Dermis microvascular lymphatic vessel endothelial cell (primary cell): ENCODE measurements at places on chromosomes 4 and X. TPM values are rescaled to one million over a fixed set of nuclear protein-coding genes. Genes with fewer than 3 reads are reported as not detected.

DNA sequence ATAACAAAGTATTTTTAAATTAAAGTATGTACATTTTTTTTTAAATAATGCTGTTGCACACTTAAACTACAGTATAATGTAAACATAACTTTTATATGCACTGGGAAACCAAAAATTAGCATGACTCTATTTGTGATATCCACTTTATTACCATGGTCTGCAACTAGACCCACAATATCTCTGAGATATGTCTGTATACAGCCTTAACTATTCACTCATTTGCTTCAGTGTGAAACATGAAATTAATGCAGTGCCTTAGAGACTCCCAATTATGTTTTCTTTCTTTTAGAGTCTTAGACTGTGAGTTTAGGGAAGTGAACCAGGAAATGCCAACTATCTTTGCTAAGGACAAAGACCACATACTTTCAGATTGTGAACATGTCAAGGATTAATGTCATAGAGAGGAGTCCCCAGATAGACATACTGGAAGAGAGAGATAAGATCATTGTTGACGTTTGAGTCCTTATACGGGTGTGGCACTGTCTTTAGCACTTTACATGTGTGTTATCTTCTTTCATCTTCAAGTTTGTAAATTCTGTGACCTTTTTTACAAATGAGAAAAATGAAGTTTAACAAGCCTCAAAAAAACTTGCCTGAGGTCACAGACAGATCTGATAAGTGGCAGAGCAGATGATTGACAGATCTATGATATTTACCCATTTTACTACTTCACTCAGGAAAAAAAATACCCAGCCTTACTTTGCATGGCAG, 23.2 kb downstream of the CXorf58 start:
- DNase-seq = no peak

The RS1 gene
- not detected in 2 replicates for total RNA-seq

GRCh38 chrX:41148553-41148952, 63.3 kb downstream of the USP9X start:
- peak; percentile 53 for DNase-seq

- DNase-seq = no peak
Observed at GRCh38 chrX:71618303-71618721, at the start of gene CXCR3. Gene CXCR3, minus strand, starts transcription at chrX:71618511. Its CDS starts 62 bp downstream, at chrX:71618449.

- DNase-seq = no peak
Observed at GRCh38 chrX:50436797-50437196, 33.8 kb downstream of the DGKK start.

GRCh38 chr4:23311983-23312382, 577.9 kb downstream of the PPARGC1A start:
- no peak for DNase-seq

The IGBP1 gene
- total RNA-seq = 51.5 and 71.1 TPM in 2 replicates

The CRLF2 gene
- under 0.01 TPM in 1 of 2 replicates, not detected in the other for total RNA-seq

- DNase-seq = no peak
Observed at GRCh38 chr4:26300314-26301307, 20.2 kb upstream of the RBPJ start.

The SLC4A4 gene
- not detected in 2 replicates for total RNA-seq

DNA sequence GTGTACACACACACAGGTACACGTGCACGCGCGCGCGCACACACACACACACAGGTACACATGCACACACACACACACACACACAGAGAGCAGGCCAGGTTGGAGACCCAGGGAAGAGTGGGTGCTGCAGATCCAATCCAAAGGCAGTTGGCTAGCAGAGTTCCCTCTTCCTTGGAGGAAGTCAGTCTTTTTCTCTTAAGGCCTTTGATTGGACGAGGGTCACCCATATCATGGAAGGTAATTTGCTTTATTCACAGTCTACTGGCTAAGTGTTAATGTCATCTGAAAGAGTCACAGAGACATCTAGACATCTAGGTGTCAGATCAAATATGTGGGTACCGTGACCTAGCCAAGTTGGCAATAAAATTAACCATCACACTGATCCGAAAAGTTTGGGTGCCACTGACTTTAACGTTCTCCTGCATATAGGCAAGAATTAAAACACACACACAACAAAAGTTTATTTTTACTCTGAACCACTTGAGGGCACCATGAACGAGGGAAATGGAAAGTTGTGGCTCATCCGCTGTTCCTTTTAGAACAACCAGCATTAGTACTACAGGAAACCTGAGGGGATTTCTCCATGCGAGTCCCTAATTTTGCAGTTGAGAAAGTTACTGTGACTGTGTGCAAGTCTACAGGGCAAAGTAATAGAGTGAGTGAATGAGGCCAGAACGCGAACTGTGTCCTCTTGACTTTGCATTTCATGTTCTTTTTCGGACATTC, 66.0 kb upstream of the STOX2 start:
- peak; percentile 25 for DNase-seq

DNA sequence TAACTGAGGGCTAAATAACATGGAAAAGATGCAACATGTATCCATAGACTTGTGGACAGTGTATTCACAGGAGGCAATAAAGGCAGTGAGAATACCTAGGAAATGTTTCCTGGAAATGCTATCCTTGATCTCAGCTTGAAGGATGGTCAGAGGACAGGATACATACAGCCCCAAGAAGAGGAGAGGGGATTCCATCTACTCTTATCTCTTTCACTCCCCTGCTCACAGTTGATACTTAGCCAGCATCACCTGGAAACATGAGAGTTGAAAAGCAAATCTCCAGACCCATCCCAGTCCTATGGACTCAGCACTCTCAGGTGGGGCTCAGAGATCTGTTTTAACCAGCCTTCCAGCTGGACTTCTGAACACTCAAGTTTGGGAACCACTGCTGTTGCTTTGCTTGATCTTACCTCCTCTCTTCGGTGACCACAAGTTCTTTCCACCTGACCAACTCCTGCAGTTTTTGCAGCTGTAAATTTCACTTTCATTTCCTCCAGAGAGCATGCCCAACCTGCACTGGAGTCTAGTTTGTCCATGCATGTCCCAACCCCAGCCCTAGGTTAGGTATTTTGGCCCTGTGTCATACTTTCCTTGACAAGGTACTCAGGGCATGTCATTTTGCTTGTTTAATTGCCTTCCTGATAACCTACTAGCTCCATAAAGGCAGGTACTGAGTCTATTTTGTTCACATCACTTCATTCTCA, 10.4 kb downstream of the RELL1 start:
- no peak for DNase-seq

- DNase-seq = no peak
Observed at GRCh38 chrX:39196192-39197102, 395.2 kb downstream of the MID1IP1 start.

The ADAM29 gene
- total RNA-seq = not detected in 2 replicates

GRCh38 chr4:101835121-101835904, 44.8 kb downstream of the BANK1 start:
- DNase-seq = no peak

- no peak for DNase-seq
Observed at GRCh38 chr4:94913316-94913715, 155.6 kb downstream of the BMPR1B start.

The XAGE1B gene
- total RNA-seq = not detected in 2 replicates

DNA sequence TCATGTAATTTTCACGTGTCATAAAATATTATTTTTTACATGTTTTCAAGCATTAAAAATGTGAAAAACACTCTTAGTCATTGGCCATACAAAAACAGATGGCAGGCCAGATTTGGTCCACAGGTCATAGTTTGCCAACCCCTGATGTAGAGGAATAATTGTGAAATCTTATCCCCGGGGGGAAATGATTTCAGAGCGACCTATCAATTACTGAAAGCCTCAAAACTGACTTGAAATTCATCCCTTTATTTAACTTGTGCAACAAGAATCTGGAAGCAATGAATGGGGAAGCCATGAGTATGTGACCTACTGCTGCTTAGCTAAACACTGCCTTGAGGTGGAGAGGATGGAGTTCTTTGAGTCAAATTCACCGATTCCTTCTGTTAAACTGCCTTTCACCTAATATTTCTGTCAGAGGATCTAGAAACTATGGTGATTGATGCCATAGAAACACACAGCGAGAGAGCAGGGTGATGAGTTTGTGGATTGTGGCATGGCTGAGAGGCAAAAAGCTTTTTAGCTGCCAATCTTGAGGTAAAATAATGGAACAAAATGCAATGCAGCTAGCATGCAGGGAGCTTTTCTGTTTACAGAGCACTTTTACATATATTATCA, 30.3 kb upstream of the BRS3 start:
- DNase-seq = no peak

DNA sequence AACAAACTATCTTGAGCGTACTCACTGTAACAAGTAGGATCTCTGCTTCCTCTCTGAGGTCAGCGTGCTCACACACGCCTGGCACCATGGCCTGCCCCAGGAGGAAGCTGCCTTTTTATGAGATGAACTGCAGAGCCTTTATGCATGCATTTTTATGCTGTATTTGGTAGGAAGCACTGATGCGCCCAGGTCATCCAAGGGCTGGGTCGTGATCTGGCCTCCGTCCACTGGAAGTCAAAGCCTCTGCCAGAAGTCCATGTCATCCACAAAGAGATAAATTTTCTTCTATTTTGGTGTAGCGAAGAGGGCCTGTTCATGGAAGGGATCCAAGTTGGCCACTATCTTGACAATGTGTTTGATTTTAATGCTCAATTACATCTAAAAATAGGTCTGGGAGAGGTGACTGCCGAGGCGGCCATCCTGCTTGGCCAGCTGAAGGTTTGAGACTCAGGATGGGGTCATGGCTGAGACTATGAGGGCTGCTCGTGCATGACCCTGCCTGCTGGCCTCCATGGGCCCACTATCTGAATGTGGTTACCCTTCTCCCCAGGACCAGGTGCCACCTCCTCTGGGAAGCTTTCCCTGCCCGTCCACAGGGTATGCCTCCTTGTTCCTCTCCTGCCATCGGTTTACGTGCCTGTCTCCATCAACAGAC, 50.3 kb downstream of the HTRA3 start:
- DNase-seq = no peak

The GUF1 gene
- total RNA-seq = 6.9 and 8.6 TPM in 2 replicates

- peak; percentile 15 for DNase-seq
Observed at GRCh38 chr4:5708449-5709206, at the start of gene EVC2. Gene EVC2, minus strand, starts transcription at chr4:5708559. Its CDS starts 46 bp downstream, at chr4:5708513.

- no peak for DNase-seq
Observed at GRCh38 chr4:156528216-156528615, 443.4 kb downstream of the PDGFC start.

The IL2 gene
- total RNA-seq = not detected in 2 replicates

The TEX13B gene
- not detected in 2 replicates for total RNA-seq

DNA sequence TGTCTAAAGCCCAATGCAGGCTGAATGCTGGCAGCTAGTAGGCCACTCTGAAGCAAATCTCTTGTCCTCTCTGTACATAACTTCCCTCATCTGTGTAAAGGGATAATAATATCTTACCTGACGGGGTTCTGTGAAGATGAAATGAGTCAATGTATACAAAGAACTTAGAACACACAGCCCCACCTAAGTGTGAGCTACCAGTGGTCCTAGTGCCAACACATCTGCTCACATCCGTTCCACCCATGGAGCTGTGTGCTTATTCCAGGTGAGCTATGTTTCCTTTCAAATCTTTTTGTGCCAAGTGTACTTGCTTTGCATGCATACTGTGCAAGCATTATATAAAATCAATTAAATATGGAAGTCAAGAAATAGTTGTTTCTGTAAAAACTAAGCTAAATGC, 116.4 kb downstream of the TSPAN5 start:
- DNase-seq = no peak

The YY2 gene
- total RNA-seq = 0.90 and 1.0 TPM in 2 replicates

DNA sequence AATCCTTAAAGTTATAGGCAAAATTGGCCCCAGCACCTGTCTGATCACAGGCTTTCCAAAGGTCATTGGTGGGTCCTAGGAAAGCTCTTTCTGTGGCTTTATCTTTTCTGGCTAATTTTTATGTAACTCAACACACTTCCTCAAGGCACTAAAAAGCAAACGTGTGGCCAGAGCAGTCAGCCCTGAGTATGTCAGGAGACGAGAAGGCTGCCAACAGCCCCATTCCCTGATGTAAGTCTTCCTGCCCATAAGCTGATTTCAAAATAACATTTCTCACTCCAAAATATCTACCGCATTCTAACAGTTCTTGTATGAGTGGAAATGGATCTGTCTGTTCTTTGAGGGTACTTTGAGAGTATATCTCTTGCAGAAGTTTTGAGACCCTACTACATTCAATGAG, 25.5 kb upstream of the FUNDC1 start:
- DNase-seq = no peak

DNA sequence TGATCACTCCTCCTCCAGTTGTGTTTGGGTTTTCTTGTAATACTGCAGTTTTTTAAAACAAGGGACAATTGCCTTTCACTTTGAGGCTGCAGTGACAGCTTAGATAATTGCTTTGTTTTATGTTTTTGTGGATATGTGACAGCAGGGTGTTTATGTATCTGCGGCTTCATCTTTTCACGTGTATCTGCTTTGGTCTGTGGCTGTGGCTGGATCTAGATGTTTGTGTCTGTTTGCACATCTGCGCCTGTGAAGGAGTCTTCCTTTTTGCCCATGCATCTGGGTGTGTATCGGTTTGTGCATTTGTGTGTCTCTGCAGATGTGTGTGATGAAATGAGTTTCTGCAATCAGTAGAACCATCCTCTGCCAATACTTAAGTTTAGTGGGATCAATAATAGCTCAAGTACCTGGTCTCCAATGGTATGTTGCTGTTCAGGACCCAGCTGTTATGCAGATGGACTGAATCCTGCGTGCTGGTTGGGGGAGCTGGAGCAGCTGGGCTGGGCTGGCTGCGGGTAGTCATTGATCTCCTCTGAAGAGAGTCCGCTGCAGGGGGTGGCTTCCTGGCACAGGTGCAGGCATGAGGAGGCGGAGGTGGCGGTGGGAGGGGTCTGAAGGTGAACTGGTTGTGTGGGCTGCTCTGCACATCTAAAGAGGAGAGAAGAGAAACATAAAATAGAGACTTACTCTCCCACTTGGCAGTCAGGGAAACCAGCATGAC, 390.3 kb downstream of the SH2D1A start:
- DNase-seq = no peak

DNA sequence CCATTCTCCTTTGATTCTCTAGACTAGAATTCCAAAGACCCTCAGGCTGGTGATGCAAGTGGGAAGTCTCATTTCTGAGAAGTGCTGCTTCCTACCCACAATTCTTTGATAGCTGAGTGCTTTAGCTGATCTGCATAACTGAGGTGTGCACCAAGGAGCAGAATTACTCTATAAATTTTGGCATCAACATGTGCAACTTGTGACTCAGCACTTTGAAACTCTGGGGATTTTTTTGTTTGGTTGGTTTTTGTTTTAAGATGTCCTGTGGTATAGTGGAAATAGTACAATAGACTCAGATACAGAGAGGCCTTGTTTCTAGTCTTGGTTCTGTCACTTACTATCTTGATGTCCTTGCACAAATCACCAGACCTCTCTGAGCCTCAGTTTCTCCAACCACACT, 148.4 kb downstream of the AR start:
- no peak for DNase-seq

GRCh38 chr4:3201718-3202702, 46.9 kb upstream of the MSANTD1 start:
- DNase-seq = peak; percentile 19

DNA sequence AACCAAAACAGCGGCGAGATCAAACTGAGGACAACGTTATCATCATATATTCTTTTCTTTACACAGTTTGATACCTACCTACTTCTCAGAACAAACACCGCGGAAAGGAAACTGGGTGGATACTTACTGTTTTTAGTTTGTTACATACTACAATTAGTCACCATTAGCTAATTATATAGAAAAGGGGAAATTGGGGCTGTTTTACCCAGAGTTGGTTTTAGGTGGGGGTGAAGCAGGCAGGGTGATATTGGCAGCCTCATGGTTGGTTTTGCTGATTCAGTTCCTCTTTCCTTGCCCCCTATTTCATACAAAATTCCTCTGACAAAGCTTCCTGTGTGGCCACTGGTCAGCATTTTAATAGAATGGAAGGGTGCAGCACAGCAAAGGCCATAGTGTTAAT, 77.8 kb downstream of the SORBS2 start:
- DNase-seq = no peak
